ENCODE measurements at places on chromosomes 12 and 14.

DNA sequence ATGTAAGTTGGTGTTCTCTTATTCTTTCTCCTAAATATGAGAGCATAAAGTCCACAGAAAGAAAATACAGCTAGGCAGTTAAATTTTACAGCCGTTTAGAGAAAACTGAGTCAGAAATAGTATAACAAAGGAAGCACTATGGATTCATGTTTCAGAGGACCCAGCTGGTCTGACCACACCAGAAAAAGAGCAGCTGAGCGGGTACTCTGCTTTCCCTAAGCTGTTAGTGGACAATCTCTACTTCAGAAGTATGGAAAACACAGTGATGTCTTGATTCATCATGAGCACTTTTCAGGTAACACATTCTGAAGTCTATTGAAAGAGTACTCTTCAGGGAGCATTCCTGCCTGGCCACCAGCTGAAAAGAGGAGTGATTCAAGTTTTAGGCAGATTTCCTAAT is 12.4 kb downstream of the PPM1H start:
- no peaks in the 10 kb centered on the region for H3K27me3 ChIP-seq
- H3K27ac ChIP-seq, result no peak overlapping the region
- peaks cover 6% of the 10 kb centered on the region for H3K4me1 ChIP-seq
- H3K36me3 ChIP-seq, result no peaks in the 10 kb centered on the region
- no peak for DNase-seq

GRCh38 chr12:42462486-42462885 is 127.1 kb downstream of the PRICKLE1 start:
- DNase-seq, result no peak
- peaks cover 6% of the 10 kb centered on the region for H3K4me1 ChIP-seq
- H3K27me3 ChIP-seq, result no peaks in the 10 kb centered on the region
- peak overlapping the region; percentile 11 for H3K27ac ChIP-seq

DNA sequence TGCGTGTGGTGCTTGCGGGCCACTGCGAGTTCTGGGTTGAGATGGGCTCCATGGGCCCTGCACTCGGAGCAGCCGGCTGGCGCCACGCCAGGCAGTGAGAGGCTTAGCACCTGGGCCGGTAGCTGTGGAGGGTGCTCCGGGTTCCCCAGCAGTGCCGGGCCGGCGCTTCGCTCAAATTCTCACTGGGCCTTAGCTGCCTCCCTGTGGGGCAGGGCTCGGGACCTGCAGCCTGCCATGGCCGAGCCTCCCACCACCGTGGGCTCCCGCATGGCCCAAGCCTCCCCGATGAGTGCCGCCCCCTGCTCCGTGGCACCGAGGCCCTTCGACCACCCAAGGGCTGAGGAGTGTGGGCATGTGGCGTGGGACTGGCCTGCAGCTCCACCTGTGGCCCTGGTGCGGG is 375.7 kb downstream of the NELL2 start:
- no peaks in the 10 kb centered on the region for H3K36me3 ChIP-seq
- no peaks in the 10 kb centered on the region for H3K27me3 ChIP-seq
- H3K4me3 ChIP-seq, result no peak overlapping the region
- H3K27ac ChIP-seq, result no peak overlapping the region
- no peak for DNase-seq
- no peaks in the 10 kb centered on the region for H3K4me1 ChIP-seq

GRCh38 chr14:65281991-65282895 is 130.3 kb upstream of the FUT8 start:
- H3K4me3 ChIP-seq, result no peak overlapping the region
- no peaks in the 10 kb centered on the region for H3K36me3 ChIP-seq
- no peaks in the 10 kb centered on the region for H3K27me3 ChIP-seq
- H3K27ac ChIP-seq, result peak overlapping the region; percentile 54
- H3K4me1 ChIP-seq, result peaks cover 15% of the 10 kb centered on the region
- DNase-seq, result peak; percentile 75

DNA sequence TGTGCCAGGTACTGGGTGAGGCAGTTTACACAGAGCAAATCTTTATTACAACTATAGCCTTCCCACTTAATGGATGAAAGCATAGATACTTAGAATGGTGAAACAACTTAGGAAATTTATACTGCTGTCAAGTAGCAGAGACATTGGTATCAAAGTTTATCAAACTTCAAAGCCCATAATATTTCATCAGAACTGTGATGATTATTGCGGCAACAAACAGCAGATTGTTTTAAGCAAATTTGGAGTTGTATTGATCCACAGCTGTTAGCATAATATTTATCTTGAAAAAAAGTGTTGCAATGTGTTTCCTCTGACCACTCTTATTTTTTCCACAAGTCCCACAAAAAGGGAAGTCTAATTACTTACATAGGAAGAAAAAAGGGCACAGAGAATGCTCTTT is 2.0 kb upstream of the SLCO1B3 start:
- no peaks in the 10 kb centered on the region for H3K27me3 ChIP-seq
- no peak overlapping the region for H3K4me3 ChIP-seq
- H3K36me3 ChIP-seq, result no peaks in the 10 kb centered on the region
- DNase-seq, result peak; percentile 64

DNA sequence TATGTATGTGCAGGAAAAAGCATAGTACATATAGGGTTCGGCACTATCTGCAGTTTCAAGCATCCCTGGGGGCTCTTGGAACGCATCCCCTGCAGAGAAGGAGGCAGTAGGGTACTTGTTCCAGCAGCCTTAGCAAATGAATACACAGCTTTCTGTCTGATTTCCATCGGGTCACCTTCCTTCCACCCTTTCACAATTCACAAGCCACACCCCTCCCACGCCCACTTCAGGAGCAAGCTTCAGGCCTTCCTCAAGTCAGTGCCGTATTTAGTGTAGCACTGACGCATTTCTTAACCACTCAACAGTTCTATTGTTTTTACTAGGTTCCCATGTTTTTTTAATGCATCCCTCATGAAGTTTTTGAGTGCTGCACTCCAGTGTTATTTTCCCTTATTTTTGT is 64.2 kb downstream of the CLMN start:
- no peak overlapping the region for H3K4me3 ChIP-seq
- H3K27ac ChIP-seq, result no peak overlapping the region
- no peaks in the 10 kb centered on the region for H3K27me3 ChIP-seq

DNA sequence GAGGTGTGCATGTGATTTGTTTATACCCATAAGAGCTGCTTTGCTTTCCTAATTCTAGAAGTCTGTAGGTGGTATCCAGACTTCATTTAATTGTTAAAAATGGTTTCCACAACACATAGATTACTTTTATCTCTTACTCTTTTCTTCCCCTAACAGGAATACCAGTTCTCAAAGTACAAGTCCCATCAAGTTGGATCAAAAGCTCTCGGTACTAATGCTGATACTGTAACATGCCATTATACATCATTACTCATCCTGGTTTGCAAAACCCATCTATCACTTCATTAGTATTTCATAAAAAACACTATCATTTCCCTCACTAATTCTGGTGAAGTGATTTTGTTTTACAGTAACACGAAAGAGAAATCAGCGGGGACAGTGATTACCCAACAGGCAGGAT is 94.3 kb downstream of the PPP2R5E start:
- H3K4me3 ChIP-seq, result no peak overlapping the region
- H3K27ac ChIP-seq, result no peak overlapping the region
- H3K36me3 ChIP-seq, result peaks cover 16% of the 10 kb centered on the region
- H3K27me3 ChIP-seq, result no peaks in the 10 kb centered on the region

DNA sequence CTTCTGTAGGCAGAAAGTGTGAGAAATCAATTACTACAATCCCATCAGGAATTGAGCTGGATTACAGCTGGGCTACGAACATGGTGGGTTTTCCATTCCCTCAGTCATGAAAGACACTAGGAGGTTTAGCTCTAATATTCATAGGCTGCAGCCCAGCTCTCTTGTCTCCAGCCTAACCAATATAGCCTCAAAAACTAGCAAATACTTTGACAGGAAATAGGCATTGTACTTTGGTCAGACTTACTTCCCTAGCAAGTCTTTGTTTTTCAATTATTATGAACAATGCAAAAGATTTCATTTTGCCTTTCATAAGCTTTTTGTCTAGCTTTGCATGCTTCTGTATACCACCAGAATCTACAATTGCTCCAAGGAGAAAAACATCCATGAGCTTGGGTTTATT is 296.2 kb downstream of the GPHN start:
- DNase-seq, result no peak
- H3K27me3 ChIP-seq, result no peaks in the 10 kb centered on the region
- no peaks in the 10 kb centered on the region for H3K36me3 ChIP-seq
- no peak overlapping the region for H3K4me3 ChIP-seq
- H3K4me1 ChIP-seq, result no peaks in the 10 kb centered on the region

GRCh38 chr14:30387871-30388270 is 171.1 kb upstream of the G2E3 start:
- peaks cover 3% of the 10 kb centered on the region for H3K27me3 ChIP-seq
- no peak for DNase-seq
- H3K36me3 ChIP-seq, result no peaks in the 10 kb centered on the region
- H3K4me1 ChIP-seq, result no peaks in the 10 kb centered on the region
- no peak overlapping the region for H3K27ac ChIP-seq
- H3K4me3 ChIP-seq, result no peak overlapping the region

GRCh38 chr14:98035396-98035795 is 1236.6 kb downstream of the BCL11B start:
- H3K4me3 ChIP-seq, result no peak overlapping the region
- H3K27ac ChIP-seq, result no peak overlapping the region
- H3K27me3 ChIP-seq, result no peaks in the 10 kb centered on the region
- no peak for DNase-seq

GRCh38 chr12:48859607-48860006 is 6.1 kb downstream of the RND1 start:
- no peak overlapping the region for H3K4me3 ChIP-seq
- DNase-seq, result no peak
- H3K36me3 ChIP-seq, result no peaks in the 10 kb centered on the region
- peaks cover 11% of the 10 kb centered on the region for H3K27me3 ChIP-seq
- H3K4me1 ChIP-seq, result no peaks in the 10 kb centered on the region
- no peak overlapping the region for H3K27ac ChIP-seq

- H3K4me3 ChIP-seq, result no peak overlapping the region
- no peaks in the 10 kb centered on the region for H3K27me3 ChIP-seq
- no peaks in the 10 kb centered on the region for H3K36me3 ChIP-seq
- peaks cover 58% of the 10 kb centered on the region for H3K4me1 ChIP-seq
- H3K27ac ChIP-seq, result no peak overlapping the region
These were observed 4.7 kb upstream of the TC2N start for GRCh38 chr14:91872011-91872501.

DNA sequence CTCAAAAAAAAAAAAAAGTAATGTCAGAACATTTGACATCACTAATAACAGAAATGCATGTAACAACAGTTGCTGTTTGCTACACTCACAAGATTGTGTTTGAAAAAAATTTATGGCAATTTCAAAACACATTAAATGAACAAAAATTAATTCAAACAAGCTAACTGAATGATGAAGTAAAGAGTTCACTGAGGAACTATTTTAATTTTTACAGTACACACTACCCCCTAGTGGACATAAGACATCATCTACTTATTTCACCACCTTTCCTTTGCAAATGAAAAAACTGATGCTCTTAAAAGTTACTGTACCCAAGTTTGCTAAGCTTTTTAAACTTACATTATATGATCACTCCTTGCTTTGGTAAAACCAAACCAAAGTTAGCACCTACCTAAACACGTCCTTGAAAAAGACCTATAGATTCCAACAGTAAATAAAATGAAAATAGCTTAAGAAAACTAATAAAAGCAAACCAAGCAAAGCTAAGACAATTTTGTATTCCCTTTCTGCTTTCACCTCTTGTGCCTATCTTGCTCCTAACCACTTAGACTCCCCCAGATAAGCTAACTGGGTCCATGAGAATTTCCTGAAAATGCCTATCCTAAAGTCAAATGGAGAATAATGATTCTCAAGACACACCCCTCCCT is 22.2 kb downstream of the UBE2N start:
- no peaks in the 10 kb centered on the region for H3K36me3 ChIP-seq
- DNase-seq, result peak; percentile 55
- H3K27ac ChIP-seq, result no peak overlapping the region
- no peak overlapping the region for H3K4me3 ChIP-seq
- H3K27me3 ChIP-seq, result no peaks in the 10 kb centered on the region

- no peak for DNase-seq
- no peak overlapping the region for H3K27ac ChIP-seq
- no peaks in the 10 kb centered on the region for H3K36me3 ChIP-seq
These were observed 136.8 kb upstream of the NTF3 start for GRCh38 chr12:5295151-5295550.

- DNase-seq, result no peak
- H3K36me3 ChIP-seq, result no peaks in the 10 kb centered on the region
- no peak within 1 kb of the TSS for H3K4me3 ChIP-seq
- H3K4me1 ChIP-seq, result no peaks in the 10 kb centered on the region
- no peaks in the 10 kb centered on the region for H3K27me3 ChIP-seq
- no peak within 1 kb of the TSS for H3K27ac ChIP-seq
These were observed at the start of gene IFI27 for GRCh38 chr14:94110552-94111181. TSS of gene IFI27 (plus strand) at chr14:94110736.
